ENCODE measurements at places on chromosomes 6 and 20.

- no peak for DNase-seq
These were observed 8.1 kb downstream of the PTPRK start for GRCh38 chr6:128512296-128512695.

GRCh38 chr20:2942439-2942838 is 69.2 kb downstream of the PTPRA start:
- no peak for DNase-seq

DNA sequence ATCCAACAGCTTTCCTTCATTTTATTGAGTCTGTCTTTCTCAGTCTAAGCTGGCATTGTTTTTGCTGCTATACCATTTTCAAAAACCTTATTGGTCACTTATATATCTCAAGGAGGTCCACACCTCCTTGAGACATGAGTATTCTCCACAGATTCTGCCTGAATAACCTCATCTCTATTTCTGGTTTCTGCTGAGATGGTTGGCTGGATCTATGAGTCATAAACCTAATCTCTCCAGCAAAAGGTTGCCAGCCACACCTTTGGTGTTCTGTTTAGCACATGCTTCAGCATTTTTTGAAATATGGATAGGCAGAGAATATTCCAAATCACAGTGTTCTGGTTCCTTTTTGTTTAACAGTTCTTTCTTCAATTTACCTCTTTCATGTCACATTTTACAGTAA is 40.8 kb upstream of the TMEM244 start:
- DNase-seq: no peak

DNA sequence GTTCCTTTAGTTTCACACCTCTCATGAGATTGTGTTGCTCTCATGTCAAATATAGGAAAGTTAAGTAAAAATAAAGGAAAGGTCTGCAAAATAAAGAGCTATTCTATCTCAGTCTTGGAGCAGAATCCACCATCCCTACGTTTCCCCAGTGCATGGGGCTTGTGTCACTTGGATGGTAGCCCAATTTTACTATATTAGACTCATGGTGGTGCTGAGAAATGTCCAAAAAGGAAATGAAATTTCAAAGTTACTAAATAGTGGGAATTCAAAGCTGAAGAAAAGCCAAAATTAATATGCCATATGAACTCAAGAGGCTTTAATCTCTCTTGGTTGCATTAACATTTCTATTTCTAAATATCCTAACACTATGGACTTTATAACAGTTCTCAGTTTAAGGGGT is 1283.3 kb upstream of the GJE1 start:
- no peak for DNase-seq

GRCh38 chr20:35697696-35698297 is 1.4 kb downstream of the NFS1 start:
- DNase-seq: no peak

GRCh38 chr6:100379386-100379785 is 85.3 kb downstream of the SIM1 start:
- no peak for DNase-seq

GRCh38 chr20:47244451-47244850 is 112.0 kb downstream of the ZMYND8 start:
- no peak for DNase-seq

DNA sequence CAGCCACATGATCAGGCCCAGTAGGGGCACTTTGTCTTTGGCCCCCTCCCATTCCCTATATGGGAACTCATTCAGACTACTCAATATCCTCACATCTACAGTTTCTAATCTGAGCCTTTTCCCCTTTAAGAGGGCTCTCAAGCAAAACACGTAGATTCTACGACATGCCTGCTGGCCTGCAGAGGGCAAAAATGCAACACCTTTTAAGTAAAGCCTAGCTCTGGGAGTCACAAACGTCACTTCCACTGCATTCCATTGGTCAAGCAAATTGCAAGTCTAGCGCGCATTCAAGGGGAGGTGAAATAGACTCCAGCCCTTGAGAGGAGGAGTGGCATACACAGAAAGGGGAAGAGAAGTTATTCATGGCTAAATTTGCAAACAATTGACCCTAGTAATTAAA is 70.6 kb downstream of the CDC40 start:
- no peak for DNase-seq

GRCh38 chr6:53048431-53049195 is 16.6 kb upstream of the FBXO9 start:
- DNase-seq: no peak

DNA sequence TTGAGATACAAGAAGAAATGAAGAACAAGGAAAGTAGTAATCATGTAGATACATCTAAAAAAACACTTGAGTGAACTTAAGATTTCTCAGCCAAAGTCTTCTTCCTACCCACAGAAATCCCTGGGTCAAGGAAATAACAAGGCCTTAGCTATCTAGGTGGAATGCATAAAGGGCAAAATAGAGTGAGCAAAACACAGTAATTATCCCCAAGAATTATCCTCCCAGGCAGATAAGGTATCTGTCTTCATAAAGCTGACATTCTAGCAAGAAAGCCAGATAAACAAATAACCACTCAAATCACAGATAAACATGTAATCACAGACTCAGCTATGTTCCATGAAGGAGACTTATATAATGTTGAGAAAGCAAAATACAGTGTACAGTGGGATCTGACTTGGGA is 136.9 kb upstream of the C6orf118 start:
- no peak for DNase-seq

- no peak for DNase-seq
These were observed 214.3 kb upstream of the PLCB4 start for GRCh38 chr20:8854571-8854970.

DNA sequence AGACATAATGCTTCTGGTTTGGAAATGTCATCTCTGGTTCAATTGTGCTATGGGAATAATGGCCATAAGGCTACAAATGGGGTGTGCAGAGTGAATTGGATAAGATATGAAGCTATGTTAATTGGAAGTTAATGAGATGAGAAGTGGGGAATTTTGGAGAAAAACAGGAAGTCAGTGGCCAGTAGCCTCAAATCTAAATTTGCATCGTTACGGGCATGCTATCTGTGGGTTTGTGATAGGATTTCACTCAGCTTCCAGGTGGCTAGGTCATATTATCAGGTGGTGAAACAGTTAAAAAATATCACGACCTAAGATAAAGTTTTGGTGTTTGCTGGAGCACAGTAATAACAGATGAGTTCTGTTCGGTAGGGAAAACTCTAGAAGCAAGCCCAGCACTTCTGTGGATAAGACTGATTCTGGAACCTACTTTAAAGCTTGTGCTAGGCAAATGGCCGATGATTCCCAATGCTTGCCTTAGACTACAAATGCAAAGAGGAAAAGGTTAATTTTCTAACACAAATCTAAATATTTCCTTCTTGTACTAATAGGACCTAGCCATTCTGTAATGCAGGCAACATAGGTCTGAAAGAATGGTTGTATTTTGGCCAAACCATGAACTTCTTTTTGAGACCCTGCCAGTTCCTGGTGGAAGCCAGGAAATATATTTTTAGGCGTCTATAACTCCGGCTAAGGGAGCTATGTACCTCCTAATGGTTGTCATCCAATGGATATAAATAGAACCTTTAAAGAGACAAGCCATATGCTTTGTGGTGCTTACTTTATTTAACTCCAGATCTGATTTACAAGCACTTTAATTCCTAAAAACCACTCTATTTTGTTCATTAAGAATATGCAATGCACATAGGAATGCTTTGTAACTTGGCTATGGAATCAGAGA is 111.0 kb downstream of the PLCB1 start:
- no peak for DNase-seq

- DNase-seq: no peak
These were observed 148.4 kb upstream of the EYA4 start for GRCh38 chr6:133092771-133093170.

- no peak for DNase-seq
These were observed 124.4 kb downstream of the TTLL2 start for GRCh38 chr6:167449094-167449861.

DNA sequence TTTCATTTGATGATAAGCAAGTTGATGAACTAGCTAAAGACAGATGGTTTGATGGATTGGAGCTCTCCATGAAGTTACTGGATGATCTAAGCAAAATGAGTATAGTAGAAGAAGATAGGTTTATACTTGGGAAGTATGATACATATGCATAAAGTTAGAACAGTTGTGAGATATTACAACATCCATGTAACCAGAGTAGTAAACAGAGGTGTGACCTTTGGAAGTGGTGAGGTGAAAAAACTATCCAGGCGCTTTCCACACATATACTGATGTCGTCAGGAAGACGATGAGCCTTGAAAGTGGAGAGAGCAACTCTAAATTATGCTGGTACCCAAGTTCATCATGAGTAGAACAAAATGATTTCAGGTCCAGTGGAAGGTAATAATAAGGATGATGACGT is 271.0 kb downstream of the PTPRK start:
- DNase-seq: no peak

GRCh38 chr6:4302524-4302923 is 167.1 kb upstream of the ECI2 start:
- DNase-seq: no peak
